ENCODE measurements at places on chromosomes 1 and 21.

DNA sequence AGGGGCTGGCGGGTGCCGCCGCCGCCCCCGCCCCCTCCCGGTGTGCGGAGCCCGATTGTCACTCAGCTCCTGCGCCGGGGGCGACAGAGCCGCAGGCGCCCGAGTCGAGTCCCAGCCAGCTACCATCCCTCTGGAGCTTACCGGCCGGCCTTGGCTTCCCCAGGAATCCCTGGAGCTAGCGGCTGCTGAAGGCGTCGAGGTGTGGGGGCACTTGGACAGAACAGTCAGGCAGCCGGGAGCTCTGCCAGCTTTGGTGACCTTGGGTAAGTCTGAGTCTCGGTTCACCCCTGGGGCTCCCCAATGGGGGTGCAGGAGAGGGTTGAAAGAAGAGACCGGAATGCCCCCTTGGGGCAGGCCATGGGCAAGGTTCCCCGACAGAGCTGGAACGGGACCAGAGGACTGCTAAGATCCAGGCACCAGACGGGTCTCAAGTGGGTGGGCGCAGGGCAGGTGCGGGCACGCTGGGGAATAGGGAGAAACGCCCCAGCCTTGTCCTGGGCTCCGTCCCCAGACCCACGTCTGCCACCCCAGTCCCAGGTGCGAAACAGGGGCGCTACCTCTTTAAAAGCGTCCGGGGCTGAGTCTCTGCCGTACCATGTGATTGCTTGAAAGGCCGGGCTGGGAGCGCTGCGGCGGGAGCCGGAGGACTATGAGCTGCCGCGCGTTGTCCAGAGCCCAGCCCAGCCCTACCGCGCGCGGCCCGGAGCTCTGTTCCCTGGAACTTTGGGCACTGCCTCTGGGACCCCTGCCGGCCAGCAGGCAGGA, at the start of gene ADORA1:
TSS of gene ADORA1 (plus strand) at position 61 of the 765 bp plus-strand sequence. CDS start 1,116 bp downstream, outside the sequence.
- DNase-seq: no peak

DNA sequence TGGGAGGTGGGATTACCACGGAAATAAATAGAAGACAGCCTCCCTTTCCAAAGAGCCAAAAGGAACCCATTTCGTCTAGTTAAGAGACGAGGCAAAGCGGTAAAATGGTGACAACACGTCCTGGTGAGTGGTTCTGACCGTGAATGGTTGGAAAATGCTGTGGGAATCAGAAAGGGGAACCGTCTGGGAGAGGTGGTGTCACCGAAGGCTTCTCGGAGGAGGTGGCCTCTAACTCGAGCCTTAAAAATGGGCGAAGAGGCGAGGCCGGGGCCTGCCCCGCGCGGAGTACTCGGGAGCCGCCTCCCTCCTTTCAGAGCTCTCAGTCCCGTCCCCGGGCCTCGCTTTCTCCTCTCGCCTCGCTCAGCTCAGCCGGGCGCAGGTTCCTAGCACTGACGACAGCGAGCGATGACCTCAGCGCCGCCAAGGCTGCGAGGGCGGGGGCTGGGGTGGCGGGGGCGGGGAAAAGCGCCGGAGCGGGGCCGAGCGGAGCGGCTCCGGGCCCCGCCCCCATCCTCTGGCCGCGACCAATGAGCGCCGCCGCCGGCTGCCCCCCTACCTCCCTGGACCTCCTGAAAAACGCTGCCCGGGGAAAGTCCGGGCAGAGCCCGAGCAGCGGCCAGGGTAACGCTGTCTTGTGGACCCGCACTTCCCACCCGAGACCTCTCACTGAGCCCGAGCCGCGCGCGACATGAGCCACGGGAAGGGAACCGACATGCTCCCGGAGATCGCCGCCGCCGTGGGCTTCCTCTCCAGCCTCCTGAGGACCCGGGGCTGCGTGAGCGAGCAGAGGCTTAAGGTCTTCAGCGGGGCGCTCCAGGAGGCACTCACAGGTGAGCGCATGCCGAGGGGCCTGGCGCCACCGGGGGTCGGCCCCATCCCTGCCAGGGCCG, at the start of gene BTG2:
TSS of gene BTG2 (plus strand) at position 601 of the 890 bp plus-strand sequence. CDS start at position 689, 88 bp downstream.
- DNase-seq: peak; percentile 89

DNA sequence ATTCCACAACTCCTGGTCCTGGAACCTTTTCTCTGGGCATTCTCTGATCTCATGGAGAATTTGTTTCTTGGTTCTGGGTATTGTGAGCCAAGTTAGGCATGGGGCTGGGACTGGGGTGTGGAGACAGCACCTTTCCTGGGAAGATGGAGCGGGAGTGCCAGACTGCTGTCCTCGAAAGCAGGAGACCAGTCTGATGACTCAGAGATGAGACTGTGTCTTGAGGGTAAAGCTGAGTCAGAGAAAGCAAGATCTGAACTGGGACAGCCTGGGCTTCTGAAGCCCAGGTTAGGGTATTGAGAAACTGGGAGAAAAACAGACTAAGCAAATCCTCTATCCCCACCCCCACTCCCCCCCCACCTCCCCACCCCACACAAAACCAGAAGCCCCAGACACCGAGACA, 2.2 kb upstream of the KANK4 start:
- no peak for DNase-seq

- peak; percentile 28 for DNase-seq
Observed at GRCh38 chr1:25675729-25676476, 59.3 kb downstream of the MAN1C1 start.

GRCh38 chr1:244010191-244010590, 40.9 kb upstream of the ZBTB18 start:
- DNase-seq: no peak

DNA sequence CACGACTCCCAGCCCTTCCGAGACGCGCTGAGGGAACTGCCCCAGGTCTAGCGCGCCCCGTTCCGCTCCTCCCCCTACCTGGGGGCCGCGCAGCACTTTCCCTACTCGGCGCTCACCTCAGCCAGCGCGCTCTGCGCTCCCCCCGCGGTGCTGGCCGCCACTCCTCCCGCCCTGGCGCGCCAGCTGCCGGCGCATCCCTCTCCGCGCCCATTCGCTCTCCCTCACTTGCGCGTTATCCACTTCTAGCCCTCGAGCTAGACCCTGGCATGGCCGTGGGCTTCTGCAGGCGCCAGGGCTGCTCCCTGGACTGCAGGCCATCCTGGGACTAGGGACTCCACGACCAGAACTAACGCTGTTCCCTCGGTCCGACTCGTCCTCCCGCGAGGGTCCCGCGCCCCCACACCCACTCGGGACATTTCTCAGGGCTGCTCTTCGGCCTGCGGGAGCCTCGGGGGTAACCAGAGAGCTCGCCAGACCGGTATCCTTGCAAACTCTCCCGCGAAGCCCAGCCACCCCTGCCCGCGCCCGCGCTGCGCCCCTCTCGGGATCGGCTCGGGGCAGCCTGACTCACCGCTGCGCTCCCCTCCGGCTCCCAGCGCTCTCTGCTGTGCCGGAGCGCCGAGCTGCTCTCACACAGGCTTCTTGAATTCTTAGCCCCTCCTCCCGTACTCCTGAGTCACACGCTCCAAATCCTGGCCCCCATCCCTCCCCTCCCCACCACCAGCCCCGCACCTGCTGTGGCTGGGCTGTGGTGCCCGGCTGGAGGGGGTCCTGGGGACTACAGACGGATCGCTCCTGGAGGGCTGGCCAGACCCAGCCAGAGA, at the start of gene NGF:
TSS of gene NGF (minus strand) at position 617 of the 824 bp plus-strand sequence. CDS start 51,454 bp downstream, outside the sequence.
- DNase-seq: no peak

DNA sequence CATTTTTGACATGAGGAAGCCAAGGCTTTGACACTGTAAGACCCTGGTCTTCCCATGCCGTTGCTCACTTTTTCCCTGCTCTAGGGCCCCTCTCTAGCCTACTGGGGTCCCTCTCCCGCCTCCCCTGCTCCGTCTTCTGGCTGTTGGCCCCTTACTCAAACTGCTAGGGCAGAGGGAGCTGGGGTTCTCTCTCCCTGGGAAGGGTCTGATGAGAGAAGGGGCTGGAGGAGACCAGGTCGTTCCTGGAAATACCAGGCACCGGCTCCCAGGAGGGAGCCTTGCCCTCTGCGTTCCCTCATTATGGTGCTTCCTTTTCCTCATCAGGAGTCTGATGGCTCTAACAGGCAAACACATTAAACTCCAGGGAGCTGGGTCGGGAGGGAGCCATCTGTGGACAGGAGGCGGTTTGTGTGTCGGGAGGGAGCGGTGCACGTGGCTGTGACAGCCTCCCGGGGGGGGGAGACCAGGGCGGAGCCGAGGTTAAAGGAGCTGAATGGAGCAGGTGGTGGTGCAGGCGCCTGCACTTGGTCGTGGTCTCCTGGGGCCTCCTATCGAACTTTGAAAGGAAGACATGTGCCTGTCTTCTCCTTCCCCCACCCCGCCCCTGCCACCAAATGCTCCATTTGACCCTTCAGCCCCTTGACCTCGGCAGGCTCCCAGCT, 35.4 kb upstream of the LHX4 start:
- DNase-seq: no peak

- no peak for DNase-seq
Observed at GRCh38 chr1:167156466-167156865, 62.6 kb downstream of the STYXL2 start.

GRCh38 chr1:58089898-58090534, 456.5 kb downstream of the OMA1 start:
- DNase-seq: no peak

GRCh38 chr1:208935517-208936187, 647.9 kb upstream of the CAMK1G start:
- DNase-seq: no peak

DNA sequence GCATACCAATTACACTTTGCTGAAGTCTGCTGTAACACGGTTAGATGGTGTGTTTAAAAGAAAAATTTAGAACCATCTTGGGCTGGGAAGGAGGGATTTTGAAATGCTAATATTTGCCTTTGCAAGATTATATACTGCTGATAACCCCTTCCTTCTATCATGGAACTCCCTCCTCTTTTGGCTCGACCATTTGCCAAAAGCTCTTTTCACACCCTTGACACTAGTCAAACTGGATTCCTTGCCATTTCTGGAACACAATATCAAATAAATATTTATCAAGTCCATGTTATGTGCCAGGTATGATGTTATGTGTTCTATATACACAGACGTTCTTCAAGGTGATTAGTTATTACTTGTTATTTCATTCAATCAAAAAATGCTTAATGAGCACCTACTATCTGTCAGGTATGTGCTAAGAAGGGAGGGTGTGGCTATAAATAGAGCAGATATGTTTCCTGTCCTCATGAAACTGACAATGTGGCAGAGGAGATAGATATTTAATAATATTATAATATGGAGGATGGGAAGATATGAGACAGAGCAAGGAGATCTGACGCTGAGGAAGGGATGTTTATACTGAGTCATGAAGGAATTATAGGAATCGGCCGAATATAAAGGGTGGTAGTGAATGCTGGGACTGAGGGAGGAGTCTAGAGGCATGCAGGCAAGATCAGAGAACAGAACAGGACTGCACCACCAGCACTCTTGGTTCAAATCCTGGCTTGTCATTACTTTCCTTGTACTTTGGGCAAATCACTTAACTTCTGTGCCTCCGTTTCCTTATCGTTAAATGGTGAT, 16.1 kb upstream of the XPR1 start:
- no peak for DNase-seq

DNA sequence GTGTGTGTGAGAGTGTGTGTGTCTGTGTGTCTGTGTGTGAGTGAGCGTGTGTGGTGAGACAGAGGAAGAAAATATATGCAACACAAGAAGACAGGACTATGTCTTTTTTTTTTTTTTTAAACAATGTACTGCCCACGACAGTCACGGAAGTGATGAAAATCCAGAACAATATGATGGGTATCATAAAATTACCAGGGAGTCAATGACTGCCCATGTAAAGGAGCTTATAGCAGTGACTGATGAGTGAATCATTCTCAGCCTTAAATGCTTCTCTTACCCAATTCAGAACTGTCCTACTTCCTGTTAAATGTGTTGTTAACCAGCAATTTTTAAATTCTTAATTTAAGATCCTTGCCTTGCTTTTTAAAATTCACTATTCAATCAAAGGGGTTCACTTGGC, 46.6 kb downstream of the RGS7 start:
- no peak for DNase-seq

DNA sequence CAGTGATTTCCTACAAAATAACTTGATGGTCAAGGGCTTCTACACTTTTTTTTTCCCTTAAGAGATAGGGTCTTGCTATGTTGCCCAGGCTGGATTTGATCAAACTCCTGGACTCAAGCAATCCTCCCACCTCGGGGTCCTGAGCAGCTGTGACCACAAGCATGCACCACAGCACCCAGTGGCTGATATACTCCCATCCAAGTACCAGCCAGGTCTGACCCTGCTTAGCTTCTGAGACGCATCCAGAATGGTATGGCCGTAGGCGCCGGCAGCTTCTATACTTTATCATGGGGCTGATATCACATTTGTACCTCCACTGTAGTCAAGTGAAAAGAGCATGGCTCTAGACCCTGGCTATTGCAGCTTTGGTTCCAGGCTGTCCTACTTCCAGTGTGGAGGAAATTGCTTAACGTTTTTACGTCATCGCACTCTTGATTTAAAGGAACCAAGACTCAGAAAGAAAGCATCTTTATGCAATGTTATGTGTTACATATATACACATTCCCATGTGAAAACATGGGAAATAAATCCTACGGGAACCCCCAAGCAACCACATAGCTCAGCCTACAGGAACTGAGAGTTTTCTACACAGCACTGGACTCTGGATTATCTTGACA, 39.5 kb downstream of the PDPN start:
- no peak for DNase-seq

DNA sequence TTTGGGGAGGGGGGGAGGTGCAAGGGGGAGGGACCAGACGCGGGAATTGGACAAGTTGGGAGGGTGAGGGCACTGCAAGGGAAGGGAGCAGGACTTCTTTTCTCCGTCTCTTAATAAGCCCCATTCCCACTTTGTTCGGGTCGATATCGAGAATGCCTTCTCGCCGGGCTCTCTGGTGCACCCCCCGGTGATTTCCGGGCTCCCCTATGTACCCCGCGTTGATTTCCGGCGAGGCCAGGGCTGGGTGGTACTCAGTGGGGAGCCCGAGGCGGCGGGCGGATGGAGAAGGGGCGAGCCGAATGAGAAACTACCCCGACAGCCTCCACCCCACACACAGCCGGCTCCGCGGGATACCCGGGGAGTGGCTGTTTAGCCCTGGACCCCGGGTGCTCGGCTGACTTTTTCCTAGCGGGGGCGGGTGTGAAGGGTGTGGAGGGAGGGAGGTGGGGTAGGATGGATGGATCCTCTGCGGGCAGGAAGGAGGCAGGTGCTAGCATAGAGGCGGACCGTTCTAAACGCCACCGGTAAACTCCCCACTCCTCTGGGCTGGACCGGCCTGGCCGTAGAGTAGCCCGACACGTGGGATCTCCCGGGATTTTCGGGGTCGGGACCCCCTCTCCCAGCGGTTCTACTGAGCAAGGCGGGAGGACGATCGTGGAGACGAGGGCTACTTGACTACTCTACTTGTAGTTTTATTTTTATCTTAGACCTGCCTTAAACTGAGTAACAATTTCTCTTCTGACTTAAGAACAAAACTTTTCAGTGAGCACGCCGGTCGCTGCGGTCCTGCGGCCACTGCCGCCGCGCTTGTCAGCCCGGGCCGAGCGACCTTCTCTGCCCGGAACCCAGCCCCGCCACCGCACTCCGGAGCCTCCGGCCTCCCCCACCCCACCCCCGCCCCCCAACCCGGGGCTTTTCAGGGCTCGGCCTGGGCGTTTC, 1.0 kb downstream of the RNF220 start:
- DNase-seq: no peak

DNA sequence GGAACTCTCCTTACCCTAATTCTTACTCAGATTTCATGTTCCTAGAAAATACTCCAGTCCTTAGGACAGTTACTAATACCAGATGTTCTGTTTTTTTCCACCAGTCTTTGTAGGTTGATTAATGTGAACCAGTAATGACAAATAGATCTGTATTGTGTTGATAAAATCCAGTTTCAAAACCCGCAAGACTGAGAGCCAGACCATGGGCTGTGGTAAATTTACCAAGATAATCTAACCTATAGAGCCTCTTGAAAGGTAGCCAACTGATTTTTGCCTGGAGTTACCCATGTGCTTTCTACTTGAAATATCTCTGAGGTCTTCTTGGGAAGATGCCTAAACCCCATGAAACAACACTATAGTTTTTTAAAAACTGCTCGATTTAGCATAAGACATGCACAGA, 46.5 kb upstream of the CDC7 start:
- no peak for DNase-seq

Measured in stimulated activated CD4-positive, alpha-beta T cell treated with anti-CD3 and anti-CD28 coated beads, Interleukin-15, amount 100 ng/mL, for 1 hour (primary cell).